ENCODE measurements at places on chromosomes 11 and 22.

GRCh38 chr11:7901319-7901854 lies 29.7 kb downstream of the OR10A6 start:
- no peak for DNase-seq

DNA sequence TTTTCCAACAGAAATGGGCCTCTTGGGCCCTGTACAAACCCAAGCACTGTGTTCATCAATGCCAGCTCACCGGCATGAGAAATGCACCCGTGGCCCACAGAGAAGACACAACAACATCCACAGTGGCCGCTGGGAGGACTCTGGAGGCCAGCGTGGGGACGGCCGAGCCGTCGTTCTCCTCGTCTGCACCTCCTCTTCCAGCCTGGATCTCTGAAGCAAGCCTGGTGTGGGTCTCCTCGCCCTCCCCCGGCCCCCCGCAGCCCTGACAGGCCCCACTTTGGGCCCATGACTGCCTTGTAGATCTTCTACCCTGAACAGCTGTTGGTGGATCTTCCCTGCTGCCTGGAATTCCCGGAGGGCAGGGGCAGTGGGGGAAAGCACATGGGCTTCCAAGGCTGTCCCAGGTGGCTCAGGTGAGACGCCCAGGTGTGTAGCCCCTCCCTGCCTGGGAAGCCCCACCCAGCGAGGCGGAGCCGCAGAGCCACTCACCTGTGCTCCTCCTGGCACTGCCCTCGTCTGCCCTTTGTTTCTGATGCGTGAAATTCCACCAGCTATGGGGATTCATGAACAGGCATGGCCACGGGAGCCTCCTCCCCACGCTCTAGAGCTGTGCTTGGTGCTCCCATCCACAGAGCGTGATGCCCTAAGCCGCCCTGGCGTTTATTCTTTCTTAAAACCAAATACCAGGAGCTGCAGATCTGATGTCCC lies 225.9 kb downstream of the BRD1 start:
- no peak for DNase-seq

- peak; percentile 13 for DNase-seq
These were observed at the start of gene ARCN1 for GRCh38 chr11:118572061-118572980. Gene ARCN1 (plus strand): TSS chr11:118572409. CDS start chr11:118572548, 139 bp downstream.

DNA sequence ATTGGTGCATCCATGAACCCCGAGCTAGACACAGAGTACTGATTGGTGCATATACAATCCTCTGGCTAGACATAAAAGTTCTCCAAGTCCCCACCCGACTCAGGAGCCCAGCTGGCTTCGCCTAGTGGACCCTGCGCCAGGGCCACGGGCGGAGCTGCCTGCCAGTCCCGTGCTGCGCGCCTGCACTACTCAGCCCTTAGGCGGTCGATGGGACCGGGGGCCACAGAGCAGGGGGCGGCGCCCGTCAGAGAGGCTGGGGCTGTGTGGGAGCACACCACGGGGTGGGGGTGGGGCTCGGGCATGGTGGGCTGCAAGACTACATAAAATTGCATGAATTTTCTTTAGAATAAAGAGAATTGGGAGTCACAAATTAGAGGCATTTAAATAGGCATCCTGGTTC lies 248.6 kb downstream of the TMEM135 start:
- no peak for DNase-seq

DNA sequence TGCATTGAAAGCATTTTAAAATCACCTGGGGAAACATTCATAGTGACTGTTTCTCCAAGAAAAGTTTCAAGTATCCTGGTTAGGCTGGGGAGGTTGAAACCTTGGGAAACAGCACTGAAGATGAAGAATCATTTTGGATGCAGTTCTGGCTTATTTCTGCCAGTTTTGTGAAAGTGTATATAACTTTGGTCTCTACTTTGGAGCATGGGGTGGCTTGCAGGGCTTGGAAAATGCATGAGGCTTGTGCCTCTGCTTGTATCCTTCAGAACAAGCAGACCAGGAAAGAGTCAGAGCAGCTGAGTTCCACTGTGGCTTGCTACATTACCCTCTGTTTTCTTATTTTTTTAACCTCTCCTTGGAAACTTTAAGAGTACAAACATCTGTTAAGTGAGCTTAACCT lies 19.5 kb downstream of the SLC5A12 start:
- no peak for DNase-seq

- DNase-seq: no peak
These were observed 952.7 kb downstream of the BRD1 start for GRCh38 chr22:48874956-48875355.

- DNase-seq: no peak
These were observed 9.6 kb upstream of the TP53I11 start for GRCh38 chr11:44960200-44960845.

DNA sequence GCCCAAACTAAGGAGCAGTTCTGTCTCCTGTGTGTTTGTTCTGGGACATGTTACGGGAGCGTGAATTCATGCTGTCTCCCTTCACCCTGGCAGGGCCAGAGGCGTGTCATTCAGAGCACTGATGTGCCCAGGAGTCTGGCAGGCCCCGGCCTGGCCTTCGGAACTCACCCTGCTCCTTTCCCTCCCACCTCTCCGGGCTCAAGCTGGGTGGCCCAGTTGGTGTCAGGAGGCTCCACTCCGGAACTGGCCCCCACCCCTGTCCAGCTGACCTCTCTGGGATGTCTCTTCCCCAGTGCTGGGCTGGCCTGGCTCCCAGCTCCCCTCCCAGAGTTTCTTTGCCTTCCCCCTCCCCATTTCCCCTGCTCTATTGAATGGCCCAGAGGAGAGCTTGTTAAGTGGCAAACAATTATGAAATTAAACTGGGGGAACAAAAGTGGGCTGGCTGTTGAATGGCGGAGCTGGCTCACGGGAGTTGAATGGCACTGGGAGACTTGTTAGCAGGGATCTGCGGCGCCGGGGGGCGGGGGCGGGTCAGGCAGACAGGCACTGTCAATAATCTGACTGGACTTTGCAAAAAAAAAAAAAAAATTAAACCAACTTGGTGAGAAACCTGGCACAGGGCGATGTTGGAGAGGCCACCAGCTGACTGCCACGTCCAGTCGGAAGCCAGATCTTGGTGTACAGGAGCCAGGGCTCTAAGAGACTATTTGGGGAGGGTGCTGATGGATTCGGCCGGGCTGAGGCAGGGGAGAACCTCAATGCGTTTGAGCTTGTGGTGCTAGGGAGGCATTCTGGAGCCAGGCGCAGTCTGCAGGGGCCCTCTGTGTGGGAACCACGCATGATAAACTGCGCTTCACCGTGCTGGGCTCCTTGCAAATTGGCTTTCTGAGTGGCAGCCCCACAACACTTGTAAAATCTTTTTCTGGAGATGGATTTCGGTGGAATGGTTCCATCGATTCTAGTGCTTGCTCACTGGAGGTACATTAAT lies 1.3 kb downstream of the MPPED1 start:
- DNase-seq: no peak

GRCh38 chr11:61551634-61552033 lies 29.2 kb downstream of the SYT7 start:
- no peak for DNase-seq

GRCh38 chr11:1470681-1471611 lies 15.6 kb downstream of the MOB2 start:
- DNase-seq: no peak

DNA sequence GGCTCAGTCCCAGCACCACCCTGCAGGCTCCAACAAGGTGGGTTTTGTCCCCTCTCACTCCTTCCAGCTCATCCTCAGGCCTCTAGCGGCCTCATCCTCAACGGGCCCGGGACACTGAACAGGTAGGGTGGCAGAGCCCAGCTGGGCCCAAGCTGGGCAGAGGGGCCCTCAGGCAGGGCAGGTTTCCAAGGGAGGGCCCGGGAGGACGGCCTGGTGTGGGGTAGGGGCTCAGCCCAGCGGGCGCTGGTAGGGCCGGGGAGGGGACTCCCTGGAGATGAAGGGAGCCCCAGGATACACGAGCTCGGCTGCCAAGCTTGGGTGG lies 2.5 kb upstream of the IFITM10 start:
- DNase-seq: no peak

DNA sequence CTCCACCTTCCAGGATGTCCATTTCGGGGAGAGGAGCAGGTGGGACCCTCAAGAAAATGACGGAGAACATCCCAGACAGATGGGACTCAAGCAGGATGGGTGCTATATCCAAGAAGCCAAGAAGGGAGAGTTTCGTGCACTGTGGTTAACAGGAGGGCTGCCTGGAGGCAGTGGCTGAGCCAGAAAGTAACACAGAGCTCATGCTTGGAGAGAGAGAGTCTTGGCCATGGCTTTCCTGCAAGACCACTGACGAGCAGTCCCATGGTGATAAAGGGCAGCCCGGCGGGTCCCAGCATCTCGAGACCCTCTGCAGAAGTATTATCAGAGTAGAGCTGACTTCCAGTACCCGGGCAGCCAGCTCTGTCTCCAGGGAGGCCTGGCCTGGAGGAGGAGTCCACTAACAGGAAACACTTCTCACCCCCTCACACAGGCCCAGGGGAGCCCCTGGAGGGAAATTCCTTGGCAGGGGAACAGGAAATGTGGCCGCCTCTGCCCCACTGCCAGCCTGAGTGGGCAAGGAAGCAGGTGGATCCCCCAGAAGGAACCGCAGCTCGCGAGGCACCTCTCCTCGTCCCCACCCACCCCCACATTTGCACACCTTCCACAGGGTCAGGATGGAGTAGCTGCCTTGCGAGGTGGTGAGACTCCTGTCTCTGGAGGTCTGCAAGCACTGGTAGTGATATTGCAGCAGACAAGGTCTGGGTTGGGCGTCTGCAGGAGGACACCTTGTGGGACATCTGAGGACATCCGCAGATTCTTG lies 32.2 kb downstream of the CYTH4 start:
- no peak for DNase-seq

GRCh38 chr22:32619614-32620426 lies 145.2 kb downstream of the FBXO7 start:
- no peak for DNase-seq

GRCh38 chr22:49701380-49702067 lies 126.1 kb downstream of the BRD1 start:
- no peak for DNase-seq

- no peak for DNase-seq
These were observed 26.8 kb downstream of the CLDN25 start for GRCh38 chr11:113806406-113806805.

GRCh38 chr11:102600666-102601065 lies 24.5 kb downstream of the MMP20 start:
- DNase-seq: no peak

DNA sequence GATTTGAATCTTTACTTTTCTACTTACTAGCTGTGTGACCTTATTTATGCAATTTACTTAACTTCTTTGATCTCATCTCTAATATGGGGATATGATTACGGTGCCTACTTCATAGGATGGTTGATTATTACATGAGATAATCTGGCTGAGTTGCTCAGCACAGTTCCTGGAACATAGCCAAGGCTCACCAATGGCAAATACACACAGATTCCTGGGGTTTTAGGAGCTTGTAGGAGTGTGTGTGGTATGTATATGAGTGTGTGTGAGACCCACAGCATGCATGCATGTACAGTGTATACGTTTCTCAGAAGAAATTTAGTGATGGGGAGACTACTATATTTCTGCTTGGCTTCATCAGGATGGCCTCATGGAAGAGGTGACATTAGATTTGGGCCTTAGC lies 256.9 kb downstream of the KIRREL3 start:
- no peak for DNase-seq

DNA sequence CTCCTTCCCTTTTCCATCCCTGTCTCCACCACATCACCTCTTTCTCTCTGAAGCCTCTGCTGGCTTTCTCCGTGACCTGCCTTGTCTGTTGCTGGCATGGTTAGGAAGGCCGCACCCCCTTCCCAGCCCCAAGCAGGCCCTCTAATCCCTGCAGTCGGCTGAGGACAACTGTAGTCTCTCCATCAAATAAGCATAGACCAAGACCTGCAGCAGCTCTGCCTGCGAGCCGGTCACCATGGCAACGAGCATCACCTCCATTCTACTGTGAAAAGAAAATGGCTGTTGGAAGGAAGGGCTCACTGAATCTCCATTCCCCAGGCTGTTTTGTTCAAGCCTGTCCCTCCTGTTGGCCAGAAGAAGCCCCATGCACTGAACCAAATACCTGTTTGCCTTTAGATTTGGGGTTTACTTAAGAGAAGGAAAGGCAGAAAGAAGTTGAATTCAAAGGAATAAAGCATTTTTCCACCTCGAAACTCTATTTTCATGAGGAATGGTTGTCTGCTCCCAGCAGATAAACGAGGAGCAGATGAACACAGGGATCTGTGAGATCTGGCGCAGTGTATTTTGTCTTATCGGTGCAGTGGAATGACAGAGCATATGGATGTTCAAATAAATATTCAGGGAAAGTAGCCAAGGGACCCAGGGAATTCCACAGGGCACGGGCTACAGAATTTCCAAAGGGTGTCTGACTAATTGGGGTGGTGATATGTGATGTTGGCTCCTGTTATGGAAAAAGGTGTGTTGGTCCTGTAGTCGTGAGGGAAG lies 113.1 kb upstream of the TTC12 start:
- DNase-seq: no peak

DNA sequence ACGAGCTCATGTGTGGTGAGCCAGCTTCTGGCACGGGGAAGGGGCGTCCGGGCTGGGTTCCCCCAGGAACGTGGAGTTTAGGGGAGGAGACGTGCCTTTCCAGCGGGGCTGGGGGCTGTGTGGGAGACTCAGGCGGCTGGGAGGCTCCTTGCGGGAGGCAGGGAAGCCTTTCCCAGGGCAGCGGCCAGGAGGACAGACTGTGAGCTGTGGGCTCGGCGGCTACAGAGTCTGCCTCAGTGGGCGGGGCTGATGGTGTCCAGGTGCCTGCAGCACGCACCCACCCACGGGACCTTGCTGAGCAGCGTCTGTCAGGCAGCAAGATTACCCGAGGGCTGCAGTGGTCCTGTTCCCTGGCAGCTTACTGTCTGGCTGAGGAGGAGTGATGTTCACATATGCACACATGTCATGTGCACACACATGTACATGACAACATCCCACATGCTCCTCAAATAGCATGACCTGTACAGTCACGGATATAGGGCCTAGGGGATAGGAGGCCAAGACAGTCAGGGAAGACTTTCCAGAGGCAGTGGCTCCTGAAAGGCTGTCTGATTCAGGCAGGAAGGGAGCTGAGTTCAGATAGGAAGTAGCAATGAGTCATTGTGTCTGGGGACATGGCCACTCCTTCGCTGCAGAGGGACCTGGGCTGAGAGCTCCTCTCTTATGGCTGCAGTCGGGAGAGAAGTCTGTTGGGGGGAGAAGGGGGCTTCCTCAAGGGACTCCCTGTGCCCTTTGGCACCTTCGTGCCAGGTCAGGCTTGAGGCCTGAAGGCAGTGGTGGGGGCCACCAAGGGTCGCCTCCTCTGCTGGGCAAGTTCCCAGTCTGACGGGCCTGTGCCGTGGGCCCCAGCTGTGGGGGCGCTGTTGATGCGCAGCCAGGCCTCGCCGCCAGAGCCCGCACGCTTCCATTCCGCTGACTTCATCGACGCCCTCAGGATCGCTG lies 23.3 kb upstream of the PPP6R3 start:
- no peak for DNase-seq

DNA sequence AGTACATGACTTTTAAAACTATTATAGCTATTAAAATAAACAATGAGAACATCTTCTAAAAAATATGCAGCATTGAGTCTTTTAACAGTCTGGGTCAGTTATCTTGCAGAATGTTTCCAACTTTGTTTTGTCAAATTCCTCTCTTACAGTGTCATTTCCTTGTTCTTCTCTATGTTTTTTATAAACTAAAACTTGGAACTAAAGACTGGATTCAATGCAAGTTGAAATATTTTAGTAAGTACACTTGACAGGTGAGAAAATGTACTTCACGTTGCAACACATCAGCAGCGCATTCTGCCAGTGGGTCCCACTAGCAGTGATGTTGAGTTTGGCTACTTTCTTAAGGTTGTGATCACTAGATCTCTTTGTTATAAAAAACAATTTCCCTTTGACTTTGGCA lies 1407.6 kb upstream of the RAG2 start:
- no peak for DNase-seq

- no peak for DNase-seq
These were observed 222.3 kb downstream of the NTM start for GRCh38 chr11:131592734-131593133.
